Bone marrow (tissue), 2 donors: ENCODE measurements at places on chromosomes 5 and 9.

GRCh38 chr5:172860520-172861443, 26.7 kb downstream of the ERGIC1 start:
- DNase-seq, result no peak

DNA sequence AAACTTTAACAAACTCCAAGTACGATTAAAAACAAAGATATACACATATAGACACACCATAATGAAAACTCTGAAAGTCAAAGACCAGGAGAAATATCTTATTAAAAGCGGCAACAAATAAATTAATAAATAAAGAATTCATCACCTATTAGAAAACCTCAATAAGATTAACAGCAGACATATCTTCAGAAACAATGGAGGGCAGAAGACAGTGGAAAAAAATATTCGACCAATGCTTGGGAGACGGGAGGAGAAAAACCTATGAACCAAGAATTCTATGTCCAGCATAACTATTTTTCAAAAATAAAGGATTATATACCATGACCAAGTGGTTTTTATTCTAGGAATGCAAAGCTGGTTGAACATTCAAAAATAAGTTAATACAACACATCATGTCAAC, 578.6 kb upstream of the CCNG1 start:
- no peak for DNase-seq

DNA sequence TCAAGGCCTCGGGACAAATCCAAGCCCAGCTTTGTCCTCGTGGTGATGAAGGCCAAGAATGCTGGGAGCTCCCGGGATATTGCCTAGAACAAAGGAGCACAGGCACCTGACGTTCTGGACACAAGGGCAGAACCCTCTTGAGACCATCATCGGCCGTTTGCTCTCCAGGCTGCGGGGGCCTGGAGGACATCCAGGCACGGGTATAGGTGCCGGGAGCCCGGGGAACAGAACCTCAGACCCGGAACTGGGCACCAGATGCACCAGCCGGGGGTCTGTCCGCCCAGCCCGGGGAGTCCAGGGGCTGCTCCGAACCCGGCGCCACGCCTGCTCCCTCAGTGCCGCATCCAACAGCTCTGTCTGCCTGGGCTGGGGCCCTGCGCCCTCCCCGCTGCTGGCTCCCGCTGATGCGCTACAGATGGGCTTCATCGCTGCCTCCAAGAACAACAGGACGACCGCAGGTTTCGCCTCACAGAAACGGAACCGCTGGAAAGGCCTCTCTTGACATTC, 88.0 kb downstream of the ADAMTS2 start:
- DNase-seq, result no peak

- DNase-seq, result no peak
Observed at GRCh38 chr5:142722146-142722545, 36.3 kb upstream of the FGF1 start.

DNA sequence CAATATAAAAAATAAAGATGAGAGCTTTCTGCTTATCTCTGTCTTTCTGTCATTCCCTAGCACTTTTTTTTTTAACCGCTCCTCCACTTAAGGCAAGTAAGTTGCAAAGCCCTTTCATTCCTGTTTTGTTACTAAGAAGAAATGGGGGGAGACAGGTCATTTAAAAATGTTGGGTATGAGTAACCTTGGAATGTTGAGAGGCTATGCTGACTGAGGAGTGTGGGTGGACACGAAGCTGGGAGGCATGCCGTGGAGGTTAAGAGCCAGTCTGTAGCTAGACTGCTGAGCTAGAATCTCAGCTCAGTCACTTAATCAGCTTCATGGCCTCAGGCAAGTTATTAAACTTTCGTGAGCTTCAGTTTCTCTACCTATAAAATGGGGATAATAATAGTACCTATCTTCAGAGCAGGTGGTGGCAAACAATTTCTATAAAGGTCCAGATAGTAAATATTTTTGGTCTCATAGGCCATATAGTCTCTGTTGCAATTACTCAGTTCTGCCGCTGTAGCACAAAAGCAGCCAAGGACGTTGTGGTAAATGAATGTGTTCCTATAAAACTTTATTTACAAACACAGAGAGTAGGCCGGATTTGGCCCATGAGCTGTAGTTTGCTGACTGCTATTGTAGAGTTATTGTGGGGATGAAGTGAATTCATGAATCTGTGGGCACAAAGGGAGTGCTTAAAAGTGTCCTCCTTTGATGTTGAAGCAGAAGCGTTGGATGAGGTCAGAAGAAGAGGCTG, 220.0 kb downstream of the GABBR2 start:
- no peak for DNase-seq

DNA sequence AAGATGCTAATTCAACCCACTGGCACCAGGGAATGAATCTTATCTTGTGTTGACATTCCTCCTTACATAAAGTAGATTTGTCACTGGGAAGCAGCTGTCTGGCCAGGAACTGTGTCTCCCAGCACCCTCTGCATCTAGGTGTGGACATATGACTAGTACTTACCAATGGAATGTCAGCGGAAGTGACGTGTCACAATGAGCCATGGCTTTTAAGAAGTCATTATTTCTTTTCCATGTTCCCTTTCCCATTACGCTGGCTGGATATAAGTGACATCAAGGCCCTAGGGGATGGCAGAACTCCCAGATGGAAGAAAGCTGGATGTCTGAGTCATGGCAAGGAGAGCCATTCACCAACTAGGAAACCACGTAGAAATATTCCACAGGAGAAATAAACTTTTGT, 84.7 kb upstream of the MAST4 start:
- no peak for DNase-seq

DNA sequence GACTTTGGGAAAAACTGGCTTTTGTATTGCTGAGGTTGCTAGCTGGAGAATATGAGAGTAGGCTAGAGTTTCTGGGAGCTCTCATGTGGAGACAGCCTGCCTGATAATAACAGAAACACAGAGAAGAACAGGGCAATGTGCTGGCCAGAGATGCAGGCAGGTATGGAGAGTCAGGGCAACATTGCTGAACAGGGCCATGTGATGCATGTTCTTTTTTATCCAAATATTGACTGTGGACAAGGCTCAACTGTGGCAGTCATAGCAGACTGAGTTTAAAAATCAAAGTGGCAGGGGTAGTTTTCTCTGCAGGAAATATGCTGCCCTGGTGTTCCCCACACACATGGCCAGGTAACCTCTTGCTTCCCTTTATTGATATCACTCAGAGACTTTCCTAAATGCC, 381.1 kb downstream of the RASEF start:
- DNase-seq, result no peak

DNA sequence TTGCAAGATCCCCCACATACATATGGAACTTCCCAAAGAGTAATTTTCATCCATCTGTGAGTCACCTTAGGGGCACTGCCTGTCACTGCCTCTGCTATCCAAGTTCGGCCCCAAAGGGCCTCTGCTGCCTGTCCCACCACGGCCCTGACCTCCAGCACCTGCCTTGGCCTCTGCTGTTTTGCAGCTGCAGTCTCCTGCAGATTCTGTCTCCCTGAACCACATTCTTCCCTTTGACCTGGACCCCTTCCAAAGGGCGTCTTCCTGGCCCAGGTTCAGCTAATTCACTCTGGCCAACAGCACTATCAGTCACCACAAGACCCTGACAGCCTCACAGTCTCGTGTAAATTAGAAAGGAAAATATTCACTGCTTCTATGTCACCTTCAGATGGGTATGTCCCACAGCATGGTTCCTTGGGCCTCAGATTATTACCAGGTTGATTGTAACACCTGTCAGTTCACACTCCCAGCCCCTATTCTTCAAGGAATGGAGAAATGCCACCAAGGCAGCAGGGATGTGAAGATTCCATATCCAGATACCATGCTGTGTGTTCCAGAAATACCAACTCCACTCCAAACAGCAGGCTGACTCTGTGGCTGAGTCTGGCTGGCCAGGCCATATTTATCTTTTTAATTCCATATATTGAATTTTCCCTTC, 479.3 kb downstream of the ARHGEF28 start:
- DNase-seq, result no peak

DNA sequence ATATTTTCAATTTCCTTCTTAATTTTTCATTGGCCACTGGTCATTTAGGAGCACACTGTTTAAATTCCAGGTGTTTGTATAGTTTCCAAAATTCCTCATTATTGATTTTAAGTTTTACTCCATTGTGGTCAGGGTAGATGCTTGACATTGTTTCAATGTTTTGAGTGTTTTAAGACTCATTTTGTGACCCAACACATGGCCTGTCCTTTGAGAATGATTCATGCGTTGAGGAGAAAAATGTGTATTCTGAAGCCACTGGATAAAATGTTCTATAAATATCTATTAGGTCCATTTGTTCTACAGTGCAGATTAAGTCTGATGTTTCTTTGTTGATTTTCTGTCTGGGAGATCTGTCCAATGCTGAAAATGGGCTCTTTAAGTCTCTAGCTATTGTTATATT, 24.4 kb upstream of the FNIP1 start:
- DNase-seq, result no peak

DNA sequence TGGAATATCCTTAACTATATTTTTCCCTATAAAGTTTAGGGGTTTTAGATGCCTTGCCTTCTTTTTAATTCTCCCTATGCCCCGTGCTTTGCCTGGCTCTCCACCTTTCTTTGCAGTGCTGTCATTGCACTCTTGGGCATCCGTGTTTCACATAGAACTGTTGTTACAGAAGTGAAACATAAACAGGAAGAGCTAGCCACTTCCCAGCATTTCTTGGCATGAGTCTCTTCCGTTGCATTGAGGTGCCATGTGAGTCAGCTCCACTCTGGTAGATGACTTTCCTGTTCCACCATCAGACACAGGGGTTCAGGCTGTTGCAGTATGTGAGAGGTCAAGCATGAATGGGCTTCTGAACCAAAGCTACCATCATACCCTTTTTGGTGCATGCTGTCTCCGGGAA, 73.4 kb downstream of the ANGPTL2 start:
- DNase-seq, result peak; percentile 5

- DNase-seq, result no peak
Observed at GRCh38 chr9:34220218-34220617, 41.4 kb downstream of the UBAP1 start.

GRCh38 chr5:119629339-119629738, at the start of gene FAM170A:
FAM170A (plus strand) TSS chr5:119629558; CDS start chr5:119629769, 211 bp downstream.
- no peak for DNase-seq

- DNase-seq, result no peak
Observed at GRCh38 chr5:72372331-72372730, 52.2 kb downstream of the PTCD2 start.

DNA sequence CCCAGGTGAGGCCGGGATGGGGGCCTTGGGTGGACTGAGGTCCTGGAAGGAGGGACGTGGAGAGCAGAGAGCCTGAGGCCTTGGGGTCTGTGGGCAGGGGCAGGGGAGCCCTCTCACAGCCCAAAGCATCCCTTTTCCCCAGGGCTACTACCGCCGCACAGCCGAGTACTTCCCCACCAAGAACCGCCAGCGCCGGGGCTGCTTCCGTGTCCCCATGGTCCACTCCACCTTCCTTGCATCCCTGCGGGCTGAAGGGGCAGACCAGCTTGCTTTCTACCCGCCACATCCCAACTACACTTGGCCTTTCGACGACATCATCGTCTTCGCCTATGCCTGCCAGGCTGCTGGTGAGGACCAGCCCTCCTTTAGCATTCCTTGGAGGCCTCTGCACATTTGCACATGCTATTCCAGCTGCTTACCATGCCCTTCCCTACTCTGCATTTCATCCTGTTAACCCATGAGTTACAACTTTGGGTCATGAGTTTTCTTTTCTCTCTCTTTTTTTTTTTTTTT, 3.7 kb downstream of the CERCAM start:
- DNase-seq, result no peak

GRCh38 chr9:133862585-133863256, 124.6 kb upstream of the SARDH start:
- DNase-seq, result peak; percentile 17

- no peak for DNase-seq
Observed at GRCh38 chr5:141758310-141758998, 76.4 kb upstream of the ARAP3 start.

DNA sequence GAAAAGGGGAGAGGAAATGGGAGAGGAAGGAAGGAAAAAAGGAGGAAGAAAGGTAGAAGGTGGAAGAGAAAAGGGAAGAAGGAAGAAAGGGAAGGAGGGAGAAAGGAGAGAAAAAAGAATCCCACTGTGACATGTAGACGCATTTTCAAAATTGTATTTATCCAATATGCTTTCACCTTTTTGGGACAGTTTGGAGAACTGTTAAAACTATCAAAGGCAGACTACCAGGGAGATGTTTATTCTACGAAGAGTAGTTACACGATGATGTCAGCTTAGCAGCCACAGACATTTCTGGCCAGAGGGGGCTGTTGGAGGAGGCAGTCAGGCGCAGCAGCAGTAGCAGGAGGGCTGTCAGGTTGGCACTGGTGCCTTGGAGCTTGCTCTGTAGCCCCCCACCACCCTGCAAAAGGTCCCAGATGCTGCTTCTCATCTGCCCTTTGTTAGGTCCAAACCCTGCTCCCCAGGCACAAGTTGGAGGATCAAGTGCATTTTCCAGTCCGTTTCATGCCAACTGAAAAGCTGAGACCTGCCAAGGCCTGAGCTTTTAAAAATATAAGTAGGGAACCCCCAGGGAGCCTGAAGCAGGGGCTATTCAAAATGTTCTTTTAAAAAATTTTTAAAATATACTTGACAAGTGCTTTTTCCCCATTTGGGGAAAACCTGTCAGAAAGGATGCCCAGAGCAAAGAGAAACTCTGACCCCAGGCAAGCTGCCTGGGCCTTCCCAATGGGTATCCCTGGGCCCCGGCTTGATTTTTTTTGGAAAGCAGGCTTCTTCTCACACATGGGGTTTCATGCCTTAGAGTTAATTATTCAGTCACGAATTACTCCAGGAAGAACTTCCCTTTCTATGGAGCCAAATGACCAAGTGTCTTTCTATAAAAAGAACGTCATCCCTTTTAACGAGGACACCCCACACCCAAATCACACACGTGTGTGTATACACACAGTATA, 203.3 kb downstream of the SLIT3 start:
- no peak for DNase-seq

DNA sequence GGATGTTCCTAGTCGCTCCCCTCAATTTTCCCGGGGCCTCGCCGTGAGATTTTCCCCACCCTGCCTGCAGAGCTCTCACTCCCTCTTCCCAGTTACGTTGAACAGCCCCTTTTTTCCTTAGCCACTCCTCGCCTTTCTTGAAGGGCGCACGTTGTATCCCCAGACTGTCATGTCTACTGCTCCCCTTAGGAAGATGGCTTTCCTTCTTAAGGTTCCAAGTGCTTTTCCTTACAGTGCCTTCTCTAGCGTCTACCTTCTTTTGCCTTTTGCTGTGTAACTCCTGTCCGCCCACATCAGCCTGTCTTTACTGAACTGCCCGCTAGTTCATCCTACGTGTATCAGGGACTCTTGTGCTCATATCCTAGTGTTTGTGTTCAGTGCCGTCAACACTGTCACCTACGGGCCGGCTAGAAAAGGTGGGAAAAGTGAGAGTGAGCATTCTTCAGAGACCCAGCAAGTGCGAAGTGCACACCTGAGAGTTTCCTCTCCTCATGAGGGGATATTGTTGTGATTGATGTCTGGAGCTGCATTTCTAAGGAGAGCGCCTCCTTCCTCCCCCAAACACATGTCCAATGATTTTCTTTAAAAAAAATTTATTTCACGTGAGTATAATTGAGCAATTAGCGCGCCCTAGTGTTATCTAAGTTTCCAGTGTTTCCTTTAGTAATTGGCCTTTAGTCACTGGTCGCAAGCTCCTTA, 764 bp downstream of the CAMLG start:
- peak; percentile 24 for DNase-seq

- DNase-seq, result no peak
Observed at GRCh38 chr9:128565578-128565977, 13.2 kb downstream of the SPTAN1 start.
